ENCODE measurements at places on chromosomes 5 and 9.

DNA sequence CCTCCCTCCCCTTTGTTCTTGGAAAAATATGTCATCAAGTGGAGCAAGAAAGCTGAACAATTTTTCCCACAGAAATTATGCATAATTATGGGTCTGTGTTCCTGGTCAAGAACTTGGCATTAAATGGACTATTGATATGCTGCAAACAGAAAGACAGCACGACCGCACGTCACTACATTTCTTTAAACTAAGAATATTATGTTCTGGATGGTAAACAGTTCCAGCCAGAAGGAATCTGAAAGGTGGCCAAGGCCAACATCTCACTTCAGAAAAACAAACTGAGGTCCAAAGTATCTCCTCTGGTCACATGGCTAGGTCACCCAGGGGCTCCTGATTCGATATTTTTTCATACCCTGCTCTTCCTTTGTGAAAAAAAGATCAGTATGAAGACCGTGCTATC is 173.3 kb upstream of the GAS1 start:
- DNase-seq: no peak

- no peak for DNase-seq
Observed at GRCh38 chr5:132821791-132822190, 8.7 kb downstream of the SHROOM1 start.

DNA sequence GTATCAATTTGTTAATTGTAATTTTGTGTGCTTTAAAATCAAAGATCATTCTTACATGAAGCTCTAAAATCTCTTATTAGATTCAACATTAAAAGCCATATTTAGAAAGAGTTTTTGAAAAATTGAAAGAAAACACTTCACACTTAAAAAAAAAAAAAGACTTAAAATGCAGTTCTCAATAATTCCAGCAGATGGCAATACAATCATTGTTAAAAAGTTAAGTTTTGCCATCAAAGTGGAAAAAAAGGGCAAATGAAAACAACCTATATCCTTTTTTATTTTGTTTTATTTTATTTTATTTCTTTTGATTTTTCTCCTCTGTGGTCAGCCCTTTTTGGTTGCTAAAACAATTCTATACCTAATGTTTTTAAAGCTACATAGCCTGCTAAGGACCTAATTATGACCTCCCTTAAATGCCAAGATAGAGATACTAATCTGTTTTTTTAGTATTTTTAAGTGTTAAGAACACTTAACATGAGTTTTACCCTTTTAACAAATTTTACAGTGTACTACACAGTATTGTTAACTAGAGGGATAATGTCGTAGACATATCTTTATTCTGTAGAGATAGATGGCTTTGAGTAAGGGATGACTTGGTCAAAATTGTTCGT is 154.2 kb upstream of the DAB2 start:
- DNase-seq: no peak

DNA sequence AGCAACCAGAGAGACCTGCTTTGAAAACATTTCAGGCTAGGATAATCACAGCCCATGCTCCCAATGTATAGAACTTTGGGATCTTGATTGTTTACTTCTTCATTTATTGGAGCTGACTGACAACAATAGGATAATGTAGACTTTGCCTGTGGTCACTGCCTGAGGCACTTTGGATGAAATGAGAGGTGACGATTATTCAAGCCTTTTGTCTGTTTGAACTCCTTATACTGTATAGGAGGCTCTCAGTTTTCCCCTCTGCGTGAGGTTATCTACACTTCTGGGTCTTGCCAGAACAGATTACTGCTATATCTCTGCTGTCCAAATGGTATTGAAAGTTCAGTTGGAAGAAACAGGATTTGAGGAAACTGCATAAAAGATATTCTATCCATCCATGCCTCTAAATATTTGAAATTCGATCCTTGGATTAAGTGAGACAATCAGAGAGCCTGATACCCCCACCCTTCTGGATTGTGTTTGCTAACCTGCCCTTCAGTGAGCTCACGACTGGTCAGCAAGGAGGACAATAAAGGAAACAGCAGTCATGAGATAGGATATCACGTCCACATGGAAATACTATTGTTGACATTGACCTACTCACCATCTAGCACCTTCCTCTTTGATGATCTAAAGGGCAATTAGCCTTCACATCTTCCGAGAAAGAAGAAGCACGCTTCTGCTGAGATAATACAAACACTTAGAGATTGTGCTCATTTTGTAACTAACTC is 98.1 kb downstream of the DOCK8 start:
- no peak for DNase-seq

- DNase-seq: no peak
Observed at GRCh38 chr5:110612794-110613247, 113.7 kb downstream of the TMEM232 start.

- no peak for DNase-seq
Observed at GRCh38 chr5:57929271-57929670, 446.7 kb upstream of the ACTBL2 start.

GRCh38 chr9:128689820-128690683 is 1.0 kb downstream of the SET start:
- no peak for DNase-seq

- no peak for DNase-seq
Observed at GRCh38 chr5:17723876-17724275, 89.6 kb downstream of the TAF11L14 start.

GRCh38 chr9:123735376-123735775 is 194.6 kb downstream of the DENND1A start:
- no peak for DNase-seq

GRCh38 chr5:150522504-150523414 is 14.8 kb downstream of the NDST1 start:
- no peak for DNase-seq

- no peak for DNase-seq
Observed at GRCh38 chr5:82356021-82356420, 77.9 kb upstream of the RPS23 start.

DNA sequence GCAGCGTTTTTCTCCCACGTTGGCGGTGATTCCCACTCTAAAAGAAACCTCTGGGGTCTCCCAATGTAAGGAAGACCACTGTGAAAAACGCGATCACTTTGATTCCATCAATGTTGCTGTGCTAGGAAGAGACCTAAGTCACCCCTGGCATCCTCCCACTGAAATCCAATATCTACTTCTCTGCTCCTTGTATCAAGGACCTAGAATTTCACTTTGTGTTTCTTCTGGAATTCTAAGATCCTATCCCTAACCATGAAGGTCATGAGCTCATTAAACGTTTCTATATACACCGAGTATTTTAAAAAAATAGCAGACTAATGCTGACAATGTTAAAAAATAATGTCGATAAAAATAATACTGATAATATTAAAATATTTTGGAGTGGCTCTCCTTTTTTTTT is 118.8 kb upstream of the MYO10 start:
- no peak for DNase-seq

DNA sequence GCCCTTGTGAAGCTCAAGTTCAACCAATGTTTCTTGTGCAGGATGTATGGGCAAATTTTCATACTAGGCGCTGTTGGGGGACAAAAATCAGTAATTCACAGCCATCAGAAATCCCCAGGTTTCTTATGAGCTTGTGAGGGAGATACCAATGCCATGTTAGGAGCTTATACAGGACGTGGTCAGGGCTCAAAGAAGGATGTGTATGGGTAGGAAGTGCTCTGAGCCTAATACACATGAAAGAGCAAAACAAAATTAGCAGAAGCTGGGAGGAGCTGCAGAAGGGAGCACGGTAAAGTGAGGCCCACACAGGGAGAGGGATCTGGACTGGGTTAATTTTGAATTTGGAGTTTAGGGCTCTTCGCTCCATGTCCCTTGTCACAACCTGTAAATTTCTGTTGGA is 114.6 kb upstream of the MAP3K1 start:
- no peak for DNase-seq

DNA sequence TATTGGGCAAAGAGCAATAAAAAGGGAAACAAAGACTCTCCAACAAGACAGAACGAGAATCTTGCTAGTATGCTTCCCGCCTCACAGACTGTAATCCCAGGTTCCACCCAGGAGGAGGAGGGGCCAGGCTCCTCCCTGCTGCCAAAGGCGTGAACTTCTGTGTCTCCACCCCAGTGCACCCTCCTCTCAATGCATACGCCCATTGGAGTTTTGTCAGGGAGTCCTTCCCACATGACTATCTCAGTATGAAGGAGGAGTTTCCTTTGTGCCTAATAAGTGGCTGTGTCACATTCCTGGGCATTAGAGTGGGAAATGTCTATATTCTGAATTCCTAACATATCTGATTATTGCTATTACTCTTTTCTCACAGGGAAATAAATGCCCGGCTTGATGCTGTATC is 106.4 kb upstream of the DHFR start:
- DNase-seq: no peak

- no peak for DNase-seq
Observed at GRCh38 chr5:68376935-68377334, 161.4 kb downstream of the PIK3R1 start.

DNA sequence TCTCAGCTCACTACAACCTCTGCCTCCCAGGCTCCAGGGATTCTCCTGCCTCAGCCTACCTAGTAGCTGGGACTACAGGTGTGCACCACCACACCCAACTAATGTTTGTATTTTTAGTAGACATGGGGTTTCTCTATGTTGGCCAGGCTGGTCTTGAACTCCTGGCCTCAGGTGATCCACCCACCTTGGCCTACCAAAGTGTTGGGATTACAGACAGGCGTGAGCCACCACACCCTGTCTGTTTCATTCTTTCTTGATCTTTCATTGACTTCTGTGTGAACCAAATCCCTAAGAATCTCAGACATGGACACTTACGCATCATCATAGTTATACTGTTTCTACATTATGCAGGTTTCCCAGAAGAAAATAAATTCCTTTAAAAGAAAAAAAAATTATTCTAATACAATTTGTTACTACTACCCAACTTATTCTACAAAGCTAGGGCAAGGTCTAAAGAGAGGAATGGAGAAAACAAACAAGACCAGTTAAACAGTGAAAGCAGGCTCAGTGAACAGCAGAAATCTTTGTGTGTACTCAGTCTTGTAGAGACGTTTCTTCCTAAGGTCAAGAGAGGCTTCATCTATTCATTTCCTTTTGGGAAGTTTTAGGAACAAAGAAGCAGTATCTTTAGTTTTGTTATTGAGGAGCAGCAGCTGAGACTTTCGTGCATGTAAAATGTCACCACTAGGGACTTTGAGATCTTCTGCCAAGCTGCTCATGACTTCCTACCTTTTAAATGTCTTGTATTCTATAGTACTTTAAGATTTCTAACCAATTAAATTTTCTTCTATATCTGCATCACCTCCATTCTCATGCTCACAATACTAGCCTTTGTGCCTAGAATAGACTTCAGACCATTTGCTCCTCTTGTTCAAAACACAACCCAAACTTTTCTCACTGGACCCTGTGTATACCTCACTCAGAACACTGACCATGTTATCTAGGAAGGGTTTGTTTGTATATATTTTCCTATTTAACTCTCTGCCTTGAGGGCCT is 5.6 kb upstream of the HMGCR start:
- DNase-seq: no peak

- no peak for DNase-seq
Observed at GRCh38 chr5:61758711-61759110, 426.7 kb downstream of the ZSWIM6 start.

GRCh38 chr5:7494481-7495130 is 98.7 kb downstream of the ADCY2 start:
- no peak for DNase-seq

DNA sequence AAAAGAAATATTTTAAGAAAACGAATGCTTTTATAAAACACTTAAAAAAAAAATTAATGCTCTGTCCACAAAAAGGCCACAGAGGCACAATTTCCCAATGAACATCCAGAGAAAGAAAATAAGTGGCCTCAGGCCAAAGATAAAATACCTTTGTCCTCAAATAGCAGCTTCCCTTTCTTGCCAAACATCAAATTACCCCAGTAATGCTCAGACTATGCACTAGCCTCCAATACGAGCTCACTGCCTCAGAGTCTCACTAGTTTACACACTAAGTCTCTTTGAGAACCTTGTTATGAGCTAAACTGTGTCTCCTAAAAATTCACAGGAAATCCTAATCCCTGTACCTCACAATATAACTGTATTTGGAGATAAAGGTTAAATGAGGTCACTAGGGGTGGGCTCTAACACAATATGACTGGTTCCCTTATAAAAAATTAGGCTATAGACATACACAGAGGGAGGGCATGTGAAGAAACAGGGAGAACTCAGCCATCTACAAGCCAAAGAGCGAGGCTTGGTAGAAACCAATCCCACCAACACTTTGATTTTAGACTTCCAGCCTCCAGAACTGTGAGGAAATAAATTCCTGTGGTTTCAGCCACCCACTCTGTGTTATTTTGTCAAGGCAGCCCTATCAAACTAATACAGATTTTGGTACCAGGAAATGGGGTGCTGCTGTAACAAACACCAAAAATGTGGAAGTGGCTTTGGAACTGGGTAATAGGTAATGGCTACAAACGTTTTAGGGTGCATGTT is 4.4 kb downstream of the MPDZ start:
- DNase-seq: no peak

DNA sequence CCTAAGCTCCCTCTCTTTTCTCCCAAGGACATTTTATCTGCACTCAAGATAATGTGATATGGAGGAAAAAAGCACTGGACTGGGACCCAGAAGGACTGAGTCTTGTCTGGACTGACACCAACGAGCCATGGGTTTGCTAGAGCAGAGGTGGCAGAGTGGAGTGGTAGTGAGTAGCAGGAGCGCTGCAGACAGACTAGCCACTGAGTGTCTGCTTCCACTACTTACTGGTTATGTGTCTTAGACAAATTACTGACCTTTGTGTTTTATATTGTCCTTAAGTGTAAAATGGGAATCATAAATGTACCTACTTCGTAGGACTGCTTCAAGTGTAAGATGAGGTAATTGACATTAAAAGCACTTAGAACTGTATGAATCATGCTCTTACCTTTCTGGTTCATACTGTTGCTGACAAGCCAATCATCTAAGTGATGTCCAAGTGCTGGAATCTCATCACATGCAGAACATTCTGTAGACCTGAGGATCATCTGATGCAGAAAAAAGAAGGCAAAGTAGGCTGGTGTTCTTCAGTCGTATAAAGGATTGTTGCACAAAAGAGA is 12.5 kb upstream of the PRLR start:
- DNase-seq: no peak

DNA sequence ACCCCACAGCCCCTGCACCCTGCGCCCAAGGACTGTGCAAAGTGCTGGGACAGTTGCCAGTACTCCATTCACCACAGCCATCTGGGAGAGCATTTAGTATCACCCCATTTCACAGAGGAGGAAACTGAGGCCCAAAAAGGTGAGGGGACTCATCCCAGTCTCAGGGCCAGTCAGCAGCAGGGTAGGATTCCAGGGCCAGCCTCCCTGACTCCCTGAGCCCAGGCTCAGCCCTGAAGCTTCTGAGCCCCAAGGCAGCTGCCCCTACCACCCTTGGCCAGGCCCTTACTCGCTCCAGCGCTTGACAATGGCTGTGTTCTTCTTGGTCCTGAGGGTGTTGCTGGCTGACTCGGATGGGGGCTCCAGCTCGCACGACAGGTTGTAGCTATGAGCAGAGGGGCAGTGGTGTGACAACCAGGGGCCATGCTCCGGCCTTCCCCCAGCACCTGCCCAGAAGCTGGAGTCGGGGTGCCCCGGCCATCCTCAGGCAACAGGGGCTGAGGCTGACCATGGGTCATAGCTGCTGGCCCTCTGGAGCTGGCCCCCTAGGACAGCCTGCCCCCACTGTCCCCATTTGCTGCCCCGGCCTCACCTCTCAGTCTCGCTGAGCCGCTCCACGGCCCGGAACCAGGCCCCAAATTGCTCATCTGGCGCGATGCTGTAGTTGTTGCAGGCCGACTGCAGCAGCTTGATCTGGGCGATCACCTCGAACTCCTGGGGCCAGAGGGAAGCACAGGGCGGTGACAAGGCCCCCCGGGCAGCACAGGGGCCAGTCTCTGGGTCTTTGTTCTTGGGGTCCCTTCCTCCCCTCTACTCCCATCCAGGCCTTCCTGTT is 18.6 kb downstream of the RALGDS start:
- no peak for DNase-seq

GRCh38 chr5:16791904-16792597 is 144.0 kb downstream of the MYO10 start:
- no peak for DNase-seq

- DNase-seq: no peak
Observed at GRCh38 chr9:115126404-115126803, 8.4 kb upstream of the TNC start.

Data from activated naive CD4-positive, alpha-beta T cell (primary cell).